Liver (tissue), 10 donors: ENCODE measurements at places on chromosomes 3 and 15.

GRCh38 chr15:69725275-69725674 lies 272.7 kb downstream of the RPLP1 start:
- no peak for DNase-seq

DNA sequence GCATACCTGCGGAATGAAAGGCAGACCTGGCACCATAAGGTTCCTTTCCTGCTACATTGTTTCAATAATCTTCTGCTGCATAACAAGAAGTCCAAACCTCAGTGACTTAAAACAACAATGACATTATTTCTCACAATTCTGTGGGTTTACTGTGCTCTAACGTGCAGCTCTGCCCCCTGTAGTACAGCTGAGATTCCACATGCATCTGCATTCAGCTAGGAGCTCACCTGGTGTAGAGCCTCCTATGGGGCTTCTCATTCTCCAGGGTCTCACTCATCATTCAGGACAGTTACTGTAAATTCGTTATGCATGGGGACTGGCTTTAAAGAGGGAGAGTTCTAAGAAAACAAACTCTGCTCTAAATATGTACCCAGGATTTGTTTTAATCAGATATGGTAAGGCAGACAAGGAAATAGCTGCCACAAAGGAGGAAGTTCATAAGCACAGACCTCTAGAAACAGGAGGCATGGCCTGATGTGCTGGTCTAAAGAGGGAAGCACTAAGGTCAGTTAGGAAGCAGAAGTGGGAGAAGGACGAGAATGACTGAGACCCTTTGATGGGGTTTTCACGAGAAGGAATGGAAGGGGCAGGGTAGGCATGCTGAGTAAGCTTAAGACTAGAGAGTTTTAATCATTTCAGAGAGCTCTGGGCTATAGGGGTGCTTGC lies 347.0 kb downstream of the NEK10 start:
- DNase-seq = no peak

DNA sequence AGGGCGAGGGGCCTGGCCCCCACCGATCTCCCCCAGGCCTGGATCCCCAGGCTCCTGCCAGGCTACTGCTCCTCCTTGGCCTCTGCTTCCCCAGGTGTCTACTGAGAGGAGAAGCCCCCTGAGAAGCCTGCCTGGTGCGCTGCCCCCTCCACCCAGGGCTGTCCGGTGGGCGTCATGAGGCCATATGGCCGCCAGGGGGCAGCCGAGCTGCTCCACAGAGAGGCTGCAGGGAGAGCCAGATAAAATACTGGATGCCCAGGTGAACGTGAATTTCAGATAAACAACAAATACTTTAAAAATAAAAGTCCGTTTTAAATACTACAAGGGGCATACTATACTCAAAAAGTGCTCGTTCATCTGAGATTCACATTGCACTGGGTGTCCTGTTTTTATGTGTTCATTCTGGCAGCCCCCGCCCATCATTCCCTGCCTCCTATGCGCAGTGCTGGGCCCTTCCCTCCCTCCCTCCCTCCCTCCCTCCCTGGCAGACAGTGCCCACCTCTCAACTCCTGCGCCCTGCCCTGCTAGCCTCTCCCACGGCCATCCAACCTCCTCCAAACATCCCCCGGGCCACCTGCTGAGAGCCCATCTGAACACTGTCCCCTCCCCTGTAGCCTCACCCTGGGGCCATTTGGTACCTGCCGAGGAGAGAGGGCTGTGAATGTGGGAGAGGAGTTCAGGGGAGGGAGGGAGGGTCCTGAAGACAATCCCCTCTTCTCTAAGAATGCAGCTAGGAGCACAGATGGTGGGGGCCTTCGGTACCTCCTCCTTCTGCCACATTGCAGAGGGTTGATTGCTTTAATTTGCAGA lies 29.6 kb downstream of the PSTPIP1 start:
- peak; percentile 79 for DNase-seq

- DNase-seq = no peak
Measured at GRCh38 chr15:62128916-62129315, 36.2 kb downstream of the C2CD4B start.

GRCh38 chr3:150411976-150412375 lies 3.9 kb downstream of the TSC22D2 start:
- no peak for DNase-seq

DNA sequence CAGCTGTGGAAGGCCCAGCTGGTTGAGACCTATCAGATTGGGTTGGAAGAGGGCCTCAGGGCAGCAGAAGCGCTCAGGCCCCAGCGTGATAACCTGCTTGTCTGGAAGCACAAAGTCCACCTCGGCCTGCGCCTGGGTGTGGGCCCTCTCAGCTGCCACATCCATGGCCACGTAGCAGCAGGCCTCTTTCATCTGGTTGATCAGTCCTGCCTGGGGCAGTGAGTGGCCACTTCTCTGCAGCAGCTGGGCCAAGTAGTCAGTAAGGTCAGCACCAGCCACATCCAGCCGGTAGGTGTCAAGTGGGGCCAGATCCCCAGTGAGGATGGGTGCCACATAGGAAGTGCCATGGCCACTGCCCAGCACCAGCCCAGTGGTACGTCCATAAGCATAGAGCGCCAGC lies 3.9 kb upstream of the CAMKV start:
- no peak for DNase-seq

DNA sequence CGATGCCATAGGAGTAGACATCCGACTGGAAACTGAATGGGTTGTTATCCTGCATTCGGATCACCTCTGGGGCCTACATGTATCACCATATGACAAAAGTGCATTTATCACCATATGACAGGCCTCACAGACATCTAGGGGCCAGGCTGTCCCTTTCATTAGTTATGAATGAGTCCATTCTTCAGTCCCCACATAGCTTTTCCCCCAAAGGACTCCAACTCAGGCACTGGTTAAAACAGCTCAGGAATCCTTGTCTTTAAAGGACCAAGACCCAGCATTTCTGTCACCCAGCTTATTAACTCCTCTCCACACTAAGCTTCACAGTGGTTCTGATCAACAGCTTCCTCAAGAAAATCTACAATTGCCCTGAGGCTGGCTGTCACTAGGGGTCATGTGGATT lies 28.3 kb downstream of the MKRN2 start:
- DNase-seq = no peak

DNA sequence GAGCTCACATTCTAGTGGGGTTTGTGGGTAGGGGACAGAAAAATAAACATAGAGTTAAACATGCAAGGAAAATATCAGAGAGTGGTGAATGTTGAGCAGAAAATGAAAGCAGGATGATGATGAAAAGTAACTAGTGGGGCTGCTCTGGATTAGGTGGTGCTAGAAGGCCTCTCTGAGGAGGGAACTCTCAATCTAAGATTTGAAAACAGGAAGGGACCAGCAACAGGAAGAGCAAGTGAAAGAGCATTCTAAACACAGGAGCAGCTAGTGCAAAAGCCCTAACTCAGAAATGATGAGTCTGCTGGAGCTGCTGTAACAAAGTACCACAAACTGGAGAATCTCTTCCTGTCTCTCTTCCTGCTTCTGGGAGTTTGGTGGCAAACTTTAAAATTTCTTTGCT lies 468.6 kb upstream of the AGTR1 start:
- no peak for DNase-seq

- no peak for DNase-seq
Measured at GRCh38 chr3:156626104-156626503, 48.3 kb upstream of the TIPARP start.

DNA sequence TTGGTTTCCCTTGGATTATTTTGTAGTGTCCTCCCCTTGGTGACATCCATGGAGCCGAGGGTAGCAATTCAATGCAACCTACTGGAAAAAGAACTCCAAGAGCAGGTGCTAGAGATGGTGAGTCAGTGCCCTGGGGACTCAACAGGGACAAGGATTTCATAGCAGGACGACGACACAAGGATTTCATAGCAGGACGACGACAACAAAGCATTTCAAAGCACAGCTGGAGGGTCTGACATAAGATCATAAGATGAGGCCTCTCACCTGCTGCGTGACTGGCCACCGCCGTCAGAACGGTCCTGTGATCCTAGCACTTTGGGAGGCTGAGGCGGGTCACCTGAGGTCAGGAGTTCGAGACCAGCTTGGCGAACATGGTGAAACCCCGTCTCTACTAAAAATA lies 22.5 kb downstream of the NRROS start:
- no peak for DNase-seq

- DNase-seq = no peak
Measured at GRCh38 chr15:32886459-32886858, 168.7 kb downstream of the GREM1 start.

- DNase-seq = no peak
Measured at GRCh38 chr15:61530769-61531168, 301.7 kb upstream of the RORA start.

DNA sequence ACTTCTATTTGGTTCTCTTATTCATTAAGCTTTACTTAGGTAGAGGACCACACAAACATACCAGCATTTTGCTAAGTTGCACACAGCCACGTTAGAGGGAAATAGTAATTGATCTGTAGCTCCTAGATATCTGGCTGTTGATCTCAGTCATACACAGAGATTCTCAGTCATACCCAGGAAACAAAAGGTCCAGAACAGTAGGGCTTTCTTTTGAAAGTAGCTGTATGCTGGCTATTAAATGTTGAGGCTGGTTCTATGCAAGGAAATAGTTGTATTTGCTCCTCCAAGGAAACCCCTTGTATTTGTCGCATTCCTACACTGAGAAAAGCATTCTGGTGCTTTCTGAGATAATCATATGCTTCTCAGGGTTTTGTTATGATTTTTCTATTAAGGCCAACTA lies 523.8 kb downstream of the SOX2 start:
- no peak for DNase-seq

DNA sequence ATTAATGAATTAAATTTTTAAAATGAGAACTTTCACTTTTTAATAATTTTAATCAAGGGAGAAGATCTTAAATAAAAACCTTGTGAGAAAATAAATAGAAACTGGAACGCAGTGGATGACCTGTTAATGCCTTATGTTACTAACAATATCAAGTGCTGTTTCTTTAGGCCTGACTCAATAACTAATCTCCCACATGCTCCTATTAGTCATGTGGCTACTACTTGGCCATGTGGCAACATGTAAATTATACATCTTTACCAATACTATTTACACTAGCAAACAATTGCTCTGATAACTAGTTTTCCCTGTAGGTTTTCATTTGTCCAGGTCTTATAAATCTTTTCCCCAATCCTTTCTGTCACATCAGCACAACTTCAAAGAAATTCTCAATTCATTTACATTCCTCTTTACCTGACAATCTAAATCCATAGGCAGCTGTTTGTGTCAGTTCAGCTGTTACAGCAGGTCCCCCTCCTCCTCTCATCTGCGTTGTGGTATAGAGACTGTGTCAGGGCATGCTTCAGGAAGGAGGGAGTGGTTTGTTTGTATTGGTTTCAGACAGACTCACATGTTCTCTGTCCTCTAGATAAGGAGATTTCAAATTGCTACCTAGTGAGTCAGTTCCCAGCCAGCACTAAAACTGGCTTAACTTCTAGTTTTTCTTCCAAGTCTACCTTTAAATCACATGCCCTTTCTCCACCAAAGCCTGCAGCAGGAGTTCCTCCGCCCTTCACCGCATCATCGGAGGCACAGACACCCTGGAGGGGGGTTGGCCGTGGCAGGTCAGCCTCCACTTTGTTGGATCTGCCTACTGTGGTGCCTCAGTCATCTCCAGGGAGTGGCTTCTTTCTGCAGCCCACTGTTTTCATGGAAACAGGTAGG lies 11.3 kb upstream of the C3orf52 start:
- DNase-seq = no peak

DNA sequence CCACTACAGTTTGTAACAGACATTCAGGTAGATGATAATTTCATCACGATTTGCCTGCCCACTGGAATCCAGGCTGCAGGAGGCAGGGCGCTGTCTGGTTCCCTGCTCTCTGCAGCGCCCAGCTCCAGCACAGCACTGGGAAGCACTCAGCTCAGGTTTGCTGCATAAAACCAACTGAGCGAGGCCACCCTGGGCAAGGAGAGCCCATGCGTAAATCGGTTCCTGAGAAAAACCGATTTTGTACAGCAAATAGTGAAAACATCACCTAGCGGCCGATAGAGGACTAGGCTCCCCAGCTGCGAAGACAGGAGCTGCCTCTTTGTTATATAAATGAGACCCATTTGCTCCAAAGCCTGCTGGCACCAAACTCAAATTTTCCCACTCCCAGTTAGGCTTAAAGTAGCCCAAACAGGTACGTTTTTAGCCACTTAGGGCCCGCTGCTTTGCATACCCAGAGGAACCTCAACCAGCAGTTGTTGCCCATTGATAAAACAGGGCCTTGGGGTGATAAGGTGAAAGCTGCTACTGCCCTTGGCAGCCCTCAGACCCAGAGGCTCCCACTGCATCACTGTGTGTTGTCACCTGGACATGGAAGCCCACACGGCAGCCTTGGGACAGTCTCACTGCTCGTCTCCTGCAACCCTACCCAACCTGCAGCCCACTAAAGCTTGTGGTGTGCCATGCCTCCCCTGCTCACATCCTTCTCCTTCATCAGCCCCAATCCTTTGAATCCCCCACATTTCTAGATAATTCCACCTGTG lies 47.5 kb downstream of the ALDH1L1 start:
- DNase-seq = no peak

GRCh38 chr15:83299462-83299861 lies 15.0 kb upstream of the BNC1 start:
- DNase-seq = no peak

DNA sequence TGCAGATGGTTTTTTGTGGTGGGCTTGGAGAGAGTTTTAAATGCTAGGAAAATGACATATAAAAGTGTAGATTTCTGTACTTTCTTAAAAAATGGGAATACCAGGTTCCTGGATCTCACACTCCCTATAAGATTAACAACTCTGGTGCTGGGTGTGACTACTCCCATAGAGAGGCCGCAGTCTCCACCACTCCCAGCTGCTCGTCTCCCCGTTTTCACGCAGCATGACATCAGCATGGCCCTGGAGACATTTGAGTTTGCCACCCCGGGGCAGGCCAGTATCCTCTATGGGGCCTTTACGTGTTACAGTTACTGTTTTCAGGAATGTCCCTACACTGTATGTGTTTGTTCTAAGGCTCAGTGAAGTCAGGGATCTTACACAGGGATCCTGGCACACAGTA lies 126.7 kb upstream of the ATP2B2 start:
- DNase-seq = no peak

- DNase-seq = no peak
Measured at GRCh38 chr15:32908135-32908801, 190.5 kb downstream of the GREM1 start.

GRCh38 chr15:35885870-35886269 lies 339.9 kb upstream of the DPH6 start:
- DNase-seq = no peak

DNA sequence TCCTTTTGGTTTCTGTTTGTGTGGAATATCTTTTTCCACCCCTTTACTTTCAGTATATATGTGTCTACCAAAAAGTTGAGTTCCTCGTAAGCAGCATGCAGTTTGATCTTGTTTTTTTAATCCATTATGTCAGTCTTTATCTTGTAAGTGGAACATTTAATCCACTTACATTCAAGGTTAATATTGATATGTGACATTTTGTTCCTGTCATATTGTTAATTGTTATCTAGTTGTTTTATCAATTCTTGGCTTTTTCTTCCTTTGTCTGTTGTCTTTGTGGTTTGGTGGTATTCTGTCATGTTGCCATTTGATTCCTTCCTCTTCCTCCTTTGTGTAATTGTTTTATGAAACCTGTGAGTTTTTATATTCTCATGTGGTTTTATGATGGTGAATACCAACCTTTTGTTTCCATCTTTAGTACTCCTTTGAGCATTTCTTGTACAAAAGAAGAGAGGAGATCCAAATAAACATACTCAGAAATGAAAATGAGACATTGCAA lies 43.4 kb upstream of the XCR1 start:
- DNase-seq = no peak
